Cardiac muscle cell (in vitro differentiated cells and primary cell): ENCODE measurements at places on chromosomes 4 and X.
A peak's percentile ranks its signal among the peaks of the same experiment; 100 is the strongest.

DNA sequence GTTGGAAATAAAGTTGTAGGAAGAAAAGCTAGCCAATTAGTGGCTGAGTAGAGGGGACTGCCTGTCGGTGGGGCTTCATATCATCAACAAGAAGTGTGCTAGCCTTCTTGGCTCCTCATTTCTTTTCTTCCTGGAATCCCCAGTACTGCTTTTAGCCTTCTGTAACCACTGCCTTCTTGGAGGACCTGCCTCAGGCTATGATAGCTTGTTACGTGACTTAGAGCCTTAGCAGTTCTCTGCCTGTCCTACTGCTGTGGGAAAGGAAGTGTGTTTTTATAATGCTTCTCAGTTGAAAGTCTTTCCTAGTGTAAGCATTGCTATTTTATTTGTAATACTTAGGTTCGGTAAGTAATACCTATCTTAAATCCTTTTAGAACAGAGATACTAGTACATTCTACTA, 61.9 kb downstream of the LARP1B start:
- peaks cover 12% of the 10 kb centered on the region for H3K36me3 ChIP-seq
- H3K4me1 ChIP-seq = no peaks in the 10 kb centered on the region
- no peak for DNase-seq
- H3K27ac ChIP-seq = no peak overlapping the region
- no peaks in the 10 kb centered on the region for H3K27me3 ChIP-seq

DNA sequence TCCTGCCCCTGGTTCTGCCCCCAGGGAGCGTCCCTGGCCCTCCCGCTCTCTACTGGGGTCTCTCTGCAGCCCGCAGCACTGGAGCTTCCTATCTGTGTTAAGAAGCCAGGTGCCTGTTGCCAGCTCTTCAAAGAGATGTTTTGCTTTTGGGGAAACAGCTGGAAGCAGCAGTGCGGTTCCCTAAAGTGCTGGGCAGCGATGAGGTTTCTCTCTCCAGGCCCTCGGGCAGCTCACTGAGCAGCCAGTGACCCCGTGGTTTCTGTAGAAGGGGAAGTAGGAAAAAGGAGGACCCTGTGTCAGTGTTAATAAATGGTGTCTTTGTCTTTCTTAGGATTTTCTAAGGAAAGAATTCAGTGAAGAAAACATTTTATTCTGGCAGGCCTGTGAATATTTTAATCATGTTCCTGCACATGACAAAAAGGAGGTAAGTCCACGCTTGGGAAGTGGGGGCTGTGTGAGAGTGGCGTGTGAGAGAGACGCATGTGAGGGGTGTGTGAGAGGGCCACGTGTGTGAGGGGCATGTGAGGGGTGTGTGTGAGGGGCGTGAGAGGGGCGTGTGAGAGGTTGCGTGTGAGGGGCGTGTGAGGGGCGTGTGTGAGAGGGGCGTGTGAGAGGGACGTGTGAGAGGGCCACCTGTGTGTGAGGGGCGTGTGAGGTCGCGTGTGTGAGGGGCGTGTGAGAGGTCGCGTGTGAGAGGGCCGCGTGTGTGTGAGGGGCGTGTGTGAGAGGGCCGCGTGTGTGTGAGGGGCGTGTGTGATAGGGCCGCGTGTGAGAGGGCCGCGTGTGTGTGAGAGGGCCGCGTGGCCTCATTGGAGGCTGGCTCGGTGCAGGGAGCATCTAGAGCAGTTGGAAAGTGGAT, 27.1 kb upstream of the HGFAC start:
- H3K36me3 ChIP-seq = peaks cover 7% of the 10 kb centered on the region
- peaks cover 3% of the 10 kb centered on the region for H3K4me1 ChIP-seq
- H3K27ac ChIP-seq = no peak overlapping the region
- DNase-seq = no peak
- no peak overlapping the region for H3K4me3 ChIP-seq

- H3K36me3 ChIP-seq = no peaks in the 10 kb centered on the region
- no peak overlapping the region for H3K4me3 ChIP-seq
- no peaks in the 10 kb centered on the region for H3K4me1 ChIP-seq
- no peak overlapping the region for H3K27ac ChIP-seq
- H3K27me3 ChIP-seq = no peaks in the 10 kb centered on the region
Observed at GRCh38 chr4:156764145-156764544, 207.5 kb downstream of the PDGFC start.

DNA sequence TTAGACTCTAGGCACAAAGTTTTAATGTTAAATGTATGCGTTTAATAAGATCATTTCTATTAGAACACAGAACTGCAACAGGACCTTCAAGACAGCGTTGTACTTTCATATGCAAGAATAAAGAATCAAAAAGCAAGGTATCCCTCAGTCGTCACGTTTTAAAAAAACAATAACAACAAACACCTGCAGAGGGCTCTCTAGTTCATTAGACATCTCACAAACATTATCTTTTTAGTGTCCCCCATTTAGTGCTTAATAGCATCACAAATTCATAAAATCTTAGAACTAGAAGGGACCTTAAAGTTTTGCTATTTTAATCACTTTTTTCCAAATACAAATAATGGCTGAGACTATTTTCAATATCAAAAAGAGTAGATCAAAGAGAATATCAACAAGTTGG, 236.6 kb downstream of the DCHS2 start:
- H3K36me3 ChIP-seq = no peaks in the 10 kb centered on the region
- H3K4me1 ChIP-seq = no peaks in the 10 kb centered on the region
- DNase-seq = no peak
- no peak overlapping the region for H3K27ac ChIP-seq

DNA sequence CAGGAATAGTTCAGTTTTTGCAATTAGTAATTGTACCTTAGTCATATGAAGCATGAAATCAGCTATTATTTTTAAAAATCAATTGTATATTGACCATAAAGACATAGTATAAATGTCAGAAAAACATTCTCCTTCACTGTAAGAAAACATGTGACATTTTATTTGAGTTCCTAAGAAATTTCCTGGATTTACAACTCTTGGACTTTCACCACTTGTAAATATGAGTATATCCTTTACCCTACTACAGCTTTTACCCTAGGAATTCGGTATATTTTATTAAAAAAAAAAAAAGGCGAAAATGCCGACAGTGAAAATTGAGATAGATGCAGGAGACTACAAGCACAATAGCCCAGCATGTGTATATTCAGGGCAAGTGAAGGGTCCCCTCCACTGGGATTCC, 14.9 kb downstream of the ADH1A start:
- no peaks in the 10 kb centered on the region for H3K36me3 ChIP-seq
- no peak overlapping the region for H3K4me3 ChIP-seq
- H3K27ac ChIP-seq = no peak overlapping the region

GRCh38 chrX:153580700-153581386, 18.1 kb downstream of the CCNQ start:
- no peaks in the 10 kb centered on the region for H3K36me3 ChIP-seq
- H3K4me3 ChIP-seq = no peak overlapping the region
- H3K27ac ChIP-seq = no peak overlapping the region
- no peaks in the 10 kb centered on the region for H3K4me1 ChIP-seq
- H3K27me3 ChIP-seq = no peaks in the 10 kb centered on the region

DNA sequence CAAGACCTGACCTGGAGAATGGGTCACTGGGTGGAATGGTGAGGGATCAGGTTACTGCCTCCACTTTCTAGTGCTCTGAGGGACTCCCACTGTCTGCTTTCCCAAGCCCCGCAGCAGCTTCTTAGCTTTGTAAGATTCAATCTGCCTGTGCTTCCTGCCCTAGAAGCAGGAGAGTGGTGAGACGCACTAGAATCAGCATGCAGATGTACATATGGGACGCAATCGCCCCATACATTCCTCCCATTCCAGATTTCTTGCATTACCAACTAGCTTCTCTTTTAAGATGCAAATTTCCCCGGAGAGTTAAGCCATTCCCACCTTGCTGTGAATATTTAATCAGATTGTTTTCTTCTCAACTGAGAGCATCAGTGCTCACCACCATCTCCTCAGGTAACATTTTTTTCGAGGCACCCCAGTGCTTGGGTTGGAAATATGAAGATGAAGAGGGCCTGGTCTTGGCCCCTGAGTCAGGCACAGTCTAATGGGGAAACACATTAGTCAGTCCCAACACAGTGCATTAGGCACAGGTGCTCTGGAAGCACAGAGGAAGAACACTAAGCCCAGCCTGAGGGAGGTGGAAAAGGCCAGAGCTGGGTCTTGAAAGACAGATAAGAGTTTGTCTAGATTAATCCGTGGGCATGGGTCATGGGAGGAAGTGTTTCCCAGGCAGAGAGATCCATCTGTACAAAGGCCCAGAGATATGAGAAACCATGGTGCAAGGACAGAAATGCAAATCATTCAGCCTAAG, 66.7 kb upstream of the PRPS1 start:
- peaks cover 3% of the 10 kb centered on the region for H3K4me1 ChIP-seq
- peak; percentile 7 for DNase-seq
- H3K27ac ChIP-seq = no peak overlapping the region
- H3K27me3 ChIP-seq = no peaks in the 10 kb centered on the region
- H3K4me3 ChIP-seq = no peak overlapping the region
